ENCODE measurements at places on chromosomes 7 and 10.

- DNase-seq: peak; percentile 50
These were observed 10.8 kb upstream of the PYROXD2 start for GRCh38 chr10:98425511-98426352.

DNA sequence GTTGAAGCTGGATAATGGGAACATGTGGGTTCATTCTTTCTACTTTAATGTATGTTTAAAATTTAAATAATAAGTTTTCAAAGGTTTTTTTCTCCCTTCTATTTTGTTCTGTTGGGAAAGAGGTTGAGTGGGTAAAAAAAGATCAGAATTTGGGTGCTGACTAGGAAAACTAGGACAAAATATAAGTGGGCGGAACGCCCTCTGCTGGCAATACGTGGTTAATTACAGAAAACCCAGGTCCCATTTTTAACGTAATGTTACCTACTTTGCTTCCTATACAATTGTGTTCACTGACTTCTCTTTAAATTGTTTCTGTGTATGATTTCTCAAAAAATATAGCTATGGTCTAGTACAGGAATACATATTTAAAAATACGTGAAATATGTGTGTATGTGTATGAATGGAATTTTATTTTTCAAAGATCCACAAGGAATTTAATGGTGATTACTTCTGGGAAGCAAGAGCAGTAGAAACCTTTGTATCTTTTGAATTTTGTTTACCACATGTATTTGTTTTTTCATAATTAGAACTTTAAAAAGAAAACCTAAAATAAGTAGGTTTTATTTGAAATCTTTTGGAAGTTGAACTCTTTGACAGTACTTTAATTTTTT is 8.7 kb downstream of the ECD start:
- DNase-seq: peak; percentile 41

- no peak for DNase-seq
These were observed 182.4 kb downstream of the DOCK4 start for GRCh38 chr7:112023786-112024185.

- no peak for DNase-seq
These were observed 70.9 kb downstream of the WIPF3 start for GRCh38 chr7:29877196-29877595.

DNA sequence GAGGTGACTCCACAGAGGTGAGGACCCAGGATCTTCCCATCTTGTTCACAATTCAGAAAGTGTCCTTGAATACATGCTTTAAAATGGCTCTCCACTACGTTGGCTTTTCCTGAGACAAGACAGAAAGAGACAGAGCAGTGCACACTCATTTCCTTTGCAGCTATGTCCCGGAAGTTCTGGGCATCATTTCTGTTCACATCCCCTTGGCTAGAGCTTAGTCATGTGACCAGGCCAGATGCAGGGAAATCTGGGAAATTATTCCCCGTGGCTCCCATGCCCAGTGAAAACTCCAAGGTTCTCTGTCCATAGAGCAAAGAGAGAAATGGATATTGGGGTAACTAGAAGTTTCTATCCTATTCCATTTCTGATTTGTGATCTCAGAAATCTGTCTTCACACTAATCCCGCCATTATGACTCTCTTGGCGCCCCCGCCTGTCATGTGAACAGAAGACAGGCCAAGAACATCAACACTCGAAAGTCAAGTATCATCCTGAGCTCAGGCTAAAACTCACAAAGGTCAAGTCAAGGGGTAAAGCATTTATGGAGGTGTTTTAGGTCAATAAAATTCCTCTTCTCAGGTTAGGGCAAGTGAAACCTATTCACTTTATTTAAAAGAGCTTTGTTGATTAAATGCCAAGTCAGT is 251.4 kb upstream of the HABP2 start:
- no peak for DNase-seq

DNA sequence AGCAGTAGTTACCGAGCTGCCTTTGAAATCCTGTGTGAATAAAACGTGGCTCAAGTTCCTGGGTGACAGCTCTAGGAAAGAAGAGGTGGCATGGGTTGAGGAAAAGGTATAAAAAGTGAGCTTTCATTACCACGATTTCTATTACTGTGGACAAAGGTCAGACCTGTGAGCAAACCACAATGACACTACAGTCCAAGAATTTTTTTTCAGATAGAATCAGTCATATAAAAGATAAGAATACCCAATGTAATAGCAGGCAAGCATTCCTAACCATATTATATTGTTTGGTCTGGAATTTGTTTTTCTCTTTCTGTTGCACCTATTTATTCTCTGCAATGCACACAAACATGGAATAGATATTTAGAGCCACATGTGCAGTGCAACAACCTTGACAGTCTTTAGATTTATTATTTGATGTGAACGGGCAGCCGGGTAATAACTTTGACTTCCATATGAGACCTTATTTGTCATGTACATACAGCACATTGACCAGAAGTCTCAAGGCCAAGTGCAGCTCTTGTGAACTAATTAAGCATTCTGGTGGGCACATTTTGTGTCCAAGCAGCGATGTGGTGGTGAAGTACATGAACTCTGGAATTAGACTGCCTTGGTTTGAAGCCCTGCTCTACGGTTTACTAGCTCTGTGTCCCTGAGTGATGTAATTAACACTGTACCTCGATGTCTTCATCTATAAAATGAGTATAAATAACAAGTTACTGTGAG is 156.8 kb downstream of the NRCAM start:
- DNase-seq: no peak

GRCh38 chr10:103273041-103273441 is 3.9 kb upstream of the INA start:
- no peak for DNase-seq

DNA sequence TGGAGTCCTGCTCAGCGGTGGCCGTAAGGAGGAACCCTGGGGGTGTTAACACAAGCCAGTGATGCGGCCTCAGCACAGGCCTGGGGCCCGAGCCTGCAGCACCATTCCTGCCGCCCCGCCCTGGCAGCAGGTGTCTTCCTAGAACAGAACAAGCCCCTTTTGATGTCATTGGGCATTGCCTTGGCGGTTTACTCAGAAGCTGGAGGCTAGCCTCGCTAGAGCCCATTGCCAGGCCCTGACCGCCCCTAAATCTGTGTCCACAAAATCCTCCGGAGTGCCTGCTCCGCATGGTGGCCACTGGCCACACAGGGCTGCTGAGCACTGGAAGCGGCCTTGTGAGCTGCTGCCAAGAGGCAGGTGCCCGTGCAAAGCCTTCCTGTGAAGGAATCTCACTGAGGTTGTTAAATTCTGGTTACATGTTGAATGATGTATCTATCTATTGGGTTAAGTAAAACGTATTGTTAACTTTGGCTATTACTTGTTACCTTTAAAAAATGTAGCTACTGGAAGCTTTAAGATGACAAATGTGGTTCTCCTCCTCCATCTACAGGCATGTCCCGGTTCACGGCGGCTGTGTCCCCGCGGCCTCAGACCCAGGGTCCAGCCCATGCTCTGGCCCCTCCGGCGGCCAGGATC is 1.2 kb upstream of the INPP5A start:
- no peak for DNase-seq

GRCh38 chr7:141201145-141201885 is 127.5 kb downstream of the TMEM178B start:
- no peak for DNase-seq

GRCh38 chr7:112540839-112541577 is 60.2 kb downstream of the LSMEM1 start:
- DNase-seq: no peak

DNA sequence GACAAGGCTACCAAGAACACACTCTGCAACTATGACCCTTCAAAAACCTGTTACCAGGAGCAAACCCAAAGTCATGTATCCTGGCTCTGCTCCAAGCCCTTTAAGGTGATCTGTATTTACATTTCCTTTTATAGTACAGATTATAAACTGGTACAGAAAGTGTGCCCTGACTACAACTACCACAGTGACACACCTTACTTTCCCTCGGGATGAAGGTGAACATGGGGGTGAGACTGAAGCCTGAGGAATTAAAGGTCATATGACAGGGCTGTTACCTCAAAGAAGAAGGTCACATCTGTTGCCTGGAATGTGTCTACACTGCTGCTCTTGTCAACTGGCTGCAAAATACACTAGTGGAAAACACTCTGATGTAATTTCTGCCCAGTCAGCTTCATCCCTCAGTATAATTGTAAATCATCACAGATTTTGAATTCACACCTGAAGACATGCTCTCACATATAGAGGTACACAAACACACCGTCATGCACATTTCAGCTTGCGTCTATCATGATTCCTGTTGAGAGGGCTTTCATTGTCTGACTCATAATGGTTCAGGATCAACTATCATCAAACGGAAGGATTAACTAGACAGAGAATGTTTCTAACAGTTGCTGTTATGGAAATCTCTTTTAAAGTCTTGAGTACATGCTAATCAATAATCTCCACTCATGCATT is 318.3 kb downstream of the NXPH1 start:
- DNase-seq: no peak

GRCh38 chr10:77865580-77866324 is 60.8 kb downstream of the DLG5 start:
- no peak for DNase-seq

GRCh38 chr10:75926763-75927162 is 495.3 kb downstream of the LRMDA start:
- no peak for DNase-seq

GRCh38 chr10:73644767-73645166 is 3.5 kb upstream of the MYOZ1 start:
- no peak for DNase-seq

DNA sequence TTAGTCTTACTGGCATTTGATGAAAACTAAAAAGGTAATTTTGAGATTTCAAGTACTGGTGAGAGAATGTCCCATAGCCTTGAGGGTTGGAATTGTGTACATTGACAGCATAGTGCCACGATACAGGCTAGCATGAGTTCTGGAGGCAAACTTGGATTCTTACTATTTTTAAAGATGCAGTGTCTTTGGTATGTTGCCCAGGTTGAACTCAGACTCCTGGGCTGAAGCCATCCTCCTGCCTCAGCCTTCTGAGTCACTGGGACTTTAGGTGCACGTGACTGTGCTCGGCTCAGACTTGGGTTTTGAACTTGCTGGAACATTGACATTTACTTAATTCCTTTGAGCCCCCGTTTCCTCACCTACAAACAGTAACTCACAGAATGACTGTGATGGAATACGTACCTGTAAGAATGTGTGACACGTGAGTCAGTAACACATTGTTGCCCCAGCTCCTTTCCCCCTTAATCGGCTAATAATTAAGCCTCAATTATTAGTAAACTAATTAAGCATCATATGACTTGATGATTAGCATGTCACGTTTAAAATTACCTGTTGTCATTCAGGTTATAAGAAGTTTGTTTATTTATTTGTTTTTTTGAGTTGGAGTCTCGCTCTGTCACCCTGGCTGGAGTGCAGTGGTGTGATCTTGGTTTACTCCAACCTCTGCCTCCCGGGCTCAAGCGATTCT is 10.6 kb downstream of the DNAJB6 start:
- DNase-seq: peak; percentile 46

DNA sequence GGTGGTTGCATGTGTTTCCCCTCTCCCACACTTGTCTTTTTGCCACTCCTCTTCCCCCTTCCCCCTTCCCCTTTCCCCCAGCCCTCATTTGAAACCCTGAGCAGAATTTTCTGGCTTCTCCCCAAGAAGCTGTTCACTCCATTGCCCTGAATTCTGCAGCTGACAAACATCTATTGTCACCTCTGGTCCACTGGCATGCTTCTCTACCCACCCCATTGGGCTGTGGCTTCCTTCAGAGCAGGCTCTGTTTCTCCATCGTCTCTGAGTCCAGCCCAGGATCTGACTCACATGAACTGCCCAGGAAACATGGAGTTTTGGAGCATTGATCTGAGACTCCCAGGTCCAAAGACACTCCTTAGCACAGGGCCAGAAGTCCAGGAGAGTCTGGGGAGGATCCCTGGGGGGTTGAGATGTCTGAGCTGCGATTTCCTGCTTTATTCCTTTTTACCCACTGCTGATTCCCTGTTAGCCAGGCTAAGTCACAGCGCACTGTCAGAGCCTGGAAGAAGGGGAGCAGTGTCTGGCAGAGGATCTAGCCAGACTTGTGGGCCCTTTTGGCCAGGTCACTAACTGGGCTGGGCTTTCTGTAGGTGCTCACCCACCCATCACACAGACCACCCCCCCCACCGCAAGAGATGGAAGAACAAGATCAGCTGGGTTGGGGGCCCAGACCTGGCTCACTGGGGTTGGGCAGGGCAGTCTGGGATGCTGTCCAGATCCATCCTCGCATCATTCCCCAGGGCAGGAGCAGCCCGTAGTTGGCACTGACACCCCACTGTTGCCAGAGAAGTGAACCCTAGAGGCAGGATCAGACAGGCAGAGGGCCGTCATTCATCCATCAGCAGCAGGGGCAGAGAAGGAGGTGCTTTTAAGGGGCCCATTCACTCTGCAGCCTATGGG is 3.5 kb downstream of the CHAT start:
- DNase-seq: no peak

- no peak for DNase-seq
These were observed 787.7 kb downstream of the GRID1 start for GRCh38 chr10:85578860-85579259.

- no peak for DNase-seq
These were observed 3.7 kb downstream of the LAMTOR4 start for GRCh38 chr7:100152404-100152803.

DNA sequence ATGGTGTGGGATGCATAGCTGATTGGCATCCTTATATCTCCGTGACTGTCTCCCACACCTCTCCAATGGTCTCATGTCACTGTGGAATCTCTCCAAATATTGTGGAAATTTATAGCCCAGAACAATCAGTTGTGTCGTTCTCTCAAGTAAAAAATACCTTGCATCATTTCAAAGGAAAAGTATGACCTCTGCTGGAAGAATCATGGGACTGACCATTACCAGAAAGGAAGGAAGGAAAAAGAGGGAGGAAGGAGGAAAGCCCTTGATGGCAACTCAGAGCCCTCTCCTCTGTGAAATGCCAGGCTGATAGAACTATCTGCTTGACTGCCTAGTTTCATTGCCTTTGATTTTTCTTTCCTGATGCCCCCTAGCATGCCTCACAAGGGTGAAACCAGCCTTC is 76.3 kb downstream of the FOXI2 start:
- DNase-seq: no peak

DNA sequence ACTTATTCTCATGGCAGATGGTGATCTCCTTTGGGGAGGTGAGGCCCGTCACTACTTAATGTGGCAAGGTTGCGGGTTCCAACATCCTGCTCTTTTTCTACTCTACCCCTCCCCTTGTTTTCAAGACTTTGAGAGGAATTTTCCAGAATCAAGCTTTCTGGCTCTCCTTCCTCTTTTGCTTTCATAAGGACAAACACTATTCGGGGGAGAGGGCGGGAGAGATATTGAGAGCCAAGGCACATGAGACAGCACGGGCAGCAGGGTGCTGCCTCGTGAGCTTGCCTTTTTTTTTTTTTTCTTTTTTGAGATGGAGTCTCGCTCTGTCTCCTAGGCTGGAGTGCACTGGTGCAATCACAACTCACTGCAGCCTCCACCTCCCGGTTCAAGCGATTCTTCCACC is 6.9 kb upstream of the PFKFB3 start:
- DNase-seq: no peak

DNA sequence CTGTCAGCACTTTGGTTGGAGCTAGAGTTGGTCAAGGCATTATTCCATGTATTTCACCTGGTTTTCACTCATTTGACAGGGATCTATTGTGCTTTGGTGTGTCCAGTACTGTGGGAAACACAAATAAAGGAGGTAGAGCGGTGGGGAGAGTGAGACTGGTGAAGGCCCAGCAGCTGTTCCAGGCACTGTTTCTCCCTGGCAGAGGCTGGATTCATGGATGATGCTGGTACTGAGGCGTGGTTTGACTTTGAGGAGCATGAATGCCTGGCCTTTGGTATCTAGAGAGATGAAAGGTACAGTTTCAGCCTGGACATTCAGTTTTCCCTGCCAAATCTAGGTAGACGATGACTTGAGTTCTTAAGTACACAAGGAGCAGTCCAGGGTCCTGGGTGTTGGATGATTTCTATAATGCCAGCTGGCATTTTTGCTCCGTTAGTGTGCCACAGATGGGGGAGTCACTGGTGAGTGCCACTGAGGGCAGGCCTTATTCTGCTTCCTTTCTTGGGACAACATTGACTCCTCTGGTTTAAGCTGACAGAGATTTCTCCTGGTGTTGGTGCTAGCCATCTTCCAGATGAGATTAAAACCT is 162.2 kb upstream of the BMPER start:
- DNase-seq: no peak

Data from stimulated activated CD4-positive, alpha-beta T cell treated with anti-CD3 and anti-CD28 coated beads, Interleukin-1b, Interleukin-23, amount 100 ng/mL, for 48 hours (primary cell).